ENCODE measurements at places on chromosomes 16 and 17. TPM values are rescaled to one million over a fixed set of nuclear protein-coding genes. Genes with fewer than 3 reads are reported as not detected.

DNA sequence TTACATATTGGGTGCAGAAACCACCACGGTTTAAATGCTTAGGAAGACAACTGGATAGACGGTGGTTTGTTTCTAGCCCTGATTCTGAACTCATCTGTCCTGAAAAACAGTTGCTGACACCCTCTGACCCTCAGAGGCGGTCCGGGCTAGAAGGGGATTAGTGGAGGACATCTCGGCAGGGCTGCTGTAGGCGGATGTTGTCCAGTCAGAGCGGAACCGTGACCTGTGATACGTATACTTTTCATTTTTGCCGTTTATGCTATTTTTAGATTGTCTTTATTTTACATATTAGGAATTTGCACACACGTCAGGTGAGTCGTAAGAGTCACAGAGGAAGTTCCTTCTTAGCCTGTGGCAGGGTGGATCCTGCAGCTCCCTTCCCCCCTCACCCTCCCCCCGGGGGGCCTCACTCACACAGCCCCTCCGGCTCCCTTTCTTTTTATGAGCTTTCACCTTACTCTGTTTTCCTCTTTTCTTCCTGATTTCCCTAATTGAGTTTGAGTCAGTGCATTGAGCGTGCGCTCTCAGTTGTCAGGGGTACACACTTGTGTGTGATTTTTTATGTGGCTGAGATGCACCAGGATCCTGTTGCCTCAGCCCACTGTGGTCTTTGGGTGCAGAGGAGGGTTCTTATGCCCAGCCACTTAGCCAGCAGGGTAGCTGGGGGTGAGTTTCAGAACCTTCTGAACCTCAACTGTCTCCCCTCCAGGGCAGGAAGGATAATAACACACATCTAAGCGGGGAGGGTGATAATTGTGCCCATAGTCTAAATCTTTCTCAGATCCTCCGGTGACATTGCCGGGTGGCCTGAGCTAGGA is 211.1 kb upstream of the CHMP6 start:
- H3K27ac ChIP-seq = peak overlapping the region; percentile 55
- H3K4me1 ChIP-seq = peaks cover 21% of the 10 kb centered on the region
- H3K4me3 ChIP-seq = no peak overlapping the region
- no peaks in the 10 kb centered on the region for H3K36me3 ChIP-seq
- no peaks in the 10 kb centered on the region for H3K27me3 ChIP-seq

GRCh38 chr16:16076423-16076813 is 127.0 kb downstream of the ABCC1 start:
- peak overlapping the region; percentile 33 for H3K27ac ChIP-seq
- no peaks in the 10 kb centered on the region for H3K27me3 ChIP-seq
- H3K4me3 ChIP-seq = no peak overlapping the region
- DNase-seq = no peak
- H3K36me3 ChIP-seq = peaks cover 38% of the 10 kb centered on the region
- peaks cover 36% of the 10 kb centered on the region for H3K4me1 ChIP-seq

- H3K4me3 ChIP-seq = peak overlapping the region; percentile 33
- H3K4me1 ChIP-seq = peaks cover 35% of the 10 kb centered on the region
- no peaks in the 10 kb centered on the region for H3K36me3 ChIP-seq
- H3K27me3 ChIP-seq = no peaks in the 10 kb centered on the region
- DNase-seq = no peak
Measured at GRCh38 chr16:85206472-85207356, 94.4 kb upstream of the CIBAR2 start.

GRCh38 chr16:52997922-52998321 is 54.8 kb downstream of the CHD9NB start:
- no peak overlapping the region for H3K27ac ChIP-seq
- H3K27me3 ChIP-seq = no peaks in the 10 kb centered on the region
- no peaks in the 10 kb centered on the region for H3K4me1 ChIP-seq
- no peak overlapping the region for H3K4me3 ChIP-seq
- DNase-seq = no peak

- H3K4me1 ChIP-seq = peaks cover 25% of the 10 kb centered on the region
- DNase-seq = no peak
- H3K36me3 ChIP-seq = no peaks in the 10 kb centered on the region
- H3K27ac ChIP-seq = no peak overlapping the region
- peaks cover 38% of the 10 kb centered on the region for H3K27me3 ChIP-seq
- no peak overlapping the region for H3K4me3 ChIP-seq
Measured at GRCh38 chr17:36945959-36946725, 2.6 kb upstream of the AATF start.

DNA sequence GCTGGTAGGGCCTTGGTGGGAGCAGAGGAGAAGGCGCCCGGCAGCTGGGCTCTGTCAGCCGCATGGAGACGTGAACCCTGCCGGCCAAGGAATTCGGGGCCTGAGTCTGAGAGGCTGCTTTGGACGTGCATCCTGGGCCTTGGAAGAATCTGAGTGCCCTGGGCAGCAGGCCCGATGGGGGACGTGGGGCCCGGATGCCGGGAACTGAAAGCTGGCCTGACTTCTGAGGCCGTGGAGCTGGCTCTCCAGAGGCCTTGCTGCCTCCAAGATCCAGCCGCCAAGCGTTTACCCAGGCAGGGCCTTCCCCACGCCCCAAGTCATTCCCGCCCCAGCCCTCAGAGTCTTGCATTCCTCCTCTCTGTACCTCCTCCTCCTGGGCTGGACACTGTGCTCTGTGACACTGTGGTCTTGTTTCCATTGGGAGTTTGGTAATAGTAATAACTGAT is 37.2 kb downstream of the NKD1 start:
- peaks cover 53% of the 10 kb centered on the region for H3K4me1 ChIP-seq
- H3K27me3 ChIP-seq = no peaks in the 10 kb centered on the region
- peak overlapping the region; percentile 0 for H3K4me3 ChIP-seq
- H3K27ac ChIP-seq = peak overlapping the region; percentile 84

SLFN14 gene
- total RNA-seq = not detected

GRCh38 chr17:74536890-74537289 is 5.6 kb upstream of the CD300LB start:
- H3K27ac ChIP-seq = no peak overlapping the region
- no peaks in the 10 kb centered on the region for H3K36me3 ChIP-seq
- H3K4me1 ChIP-seq = no peaks in the 10 kb centered on the region
- no peak for DNase-seq

GRCh38 chr16:4517812-4518680 is 20.5 kb downstream of the CDIP1 start:
- H3K36me3 ChIP-seq = peaks cover 2% of the 10 kb centered on the region
- no peak overlapping the region for H3K27ac ChIP-seq
- H3K4me1 ChIP-seq = peaks cover 22% of the 10 kb centered on the region
- no peak overlapping the region for H3K4me3 ChIP-seq

- DNase-seq = no peak
- no peaks in the 10 kb centered on the region for H3K4me1 ChIP-seq
- no peaks in the 10 kb centered on the region for H3K27me3 ChIP-seq
- H3K36me3 ChIP-seq = no peaks in the 10 kb centered on the region
- H3K27ac ChIP-seq = no peak overlapping the region
- no peak overlapping the region for H3K4me3 ChIP-seq
Measured at GRCh38 chr16:86375364-86375763, 135.0 kb upstream of the FOXF1 start.

GRCh38 chr16:85888405-85889331 is 10.3 kb upstream of the IRF8 start:
- DNase-seq = no peak
- no peak overlapping the region for H3K4me3 ChIP-seq
- no peak overlapping the region for H3K27ac ChIP-seq
- no peaks in the 10 kb centered on the region for H3K4me1 ChIP-seq

DNA sequence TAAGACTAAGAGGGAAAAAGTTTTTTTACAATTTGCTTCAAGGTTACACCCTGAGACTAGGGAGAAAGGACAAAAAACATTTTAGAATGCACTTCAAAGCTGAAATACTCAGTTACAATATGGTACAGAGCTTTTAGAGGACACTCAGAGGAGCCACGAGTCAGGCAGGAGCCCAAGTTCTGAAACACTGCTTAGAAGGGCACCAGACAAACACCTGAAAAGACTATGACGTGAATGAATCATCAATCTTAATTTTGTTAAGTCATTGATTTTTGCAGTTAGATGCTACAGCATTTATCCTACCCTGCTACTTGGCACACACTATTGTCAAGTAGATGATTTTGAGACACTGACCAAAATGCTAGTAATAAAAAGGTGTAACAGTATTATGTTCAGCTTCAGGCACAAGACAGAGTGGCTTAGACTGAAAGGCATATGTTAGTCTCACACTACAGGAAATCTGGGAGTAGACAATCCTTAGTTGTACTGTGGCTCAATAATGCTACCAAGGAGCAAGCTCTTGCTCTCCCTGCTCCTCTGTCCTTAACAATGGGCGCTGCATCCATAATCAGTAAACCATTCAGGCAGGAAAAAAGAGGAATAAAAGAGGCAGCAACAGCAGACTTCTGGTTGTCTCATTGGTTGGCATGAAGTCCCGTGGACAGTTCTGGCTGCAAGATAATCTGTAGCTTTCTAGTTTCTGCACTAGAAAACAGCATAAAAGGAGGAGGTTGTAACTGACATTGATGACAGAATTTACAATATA is 151.8 kb downstream of the ABCA8 start:
- H3K27me3 ChIP-seq = no peaks in the 10 kb centered on the region
- no peak overlapping the region for H3K27ac ChIP-seq
- no peak overlapping the region for H3K4me3 ChIP-seq
- H3K36me3 ChIP-seq = no peaks in the 10 kb centered on the region

STX4 gene
- 79.1 TPM for total RNA-seq

CACNA1H gene
- total RNA-seq = 57.5 TPM

- no peak overlapping the region for H3K4me3 ChIP-seq
- no peaks in the 10 kb centered on the region for H3K36me3 ChIP-seq
- no peaks in the 10 kb centered on the region for H3K27me3 ChIP-seq
- no peak for DNase-seq
Measured at GRCh38 chr16:86091976-86092375, 193.0 kb downstream of the IRF8 start.

- H3K27me3 ChIP-seq = no peaks in the 10 kb centered on the region
- H3K27ac ChIP-seq = no peak overlapping the region
- H3K4me3 ChIP-seq = no peak overlapping the region
- no peaks in the 10 kb centered on the region for H3K36me3 ChIP-seq
- no peak for DNase-seq
Measured at GRCh38 chr17:7633093-7633492, 3.2 kb downstream of the SHBG start.

GRCh38 chr17:40059729-40060475 is 2.9 kb upstream of the THRA start:
- H3K27ac ChIP-seq = peak overlapping the region; percentile 11
- peaks cover under 1% of the 10 kb centered on the region for H3K4me1 ChIP-seq
- no peaks in the 10 kb centered on the region for H3K36me3 ChIP-seq
- DNase-seq = no peak
- no peak overlapping the region for H3K4me3 ChIP-seq

- peak overlapping the region; percentile 44 for H3K27ac ChIP-seq
- H3K27me3 ChIP-seq = no peaks in the 10 kb centered on the region
- no peaks in the 10 kb centered on the region for H3K36me3 ChIP-seq
- peaks cover 10% of the 10 kb centered on the region for H3K4me1 ChIP-seq
- H3K4me3 ChIP-seq = no peak overlapping the region
- DNase-seq = no peak
Measured at GRCh38 chr17:62876063-62876462, 67.9 kb upstream of the MARCHF10 start.

BCAR1 gene
- total RNA-seq = 243 TPM

- no peaks in the 10 kb centered on the region for H3K27me3 ChIP-seq
- H3K4me3 ChIP-seq = no peak overlapping the region
- no peaks in the 10 kb centered on the region for H3K36me3 ChIP-seq
- H3K27ac ChIP-seq = no peak overlapping the region
- DNase-seq = no peak
Measured at GRCh38 chr17:77361986-77362620, 221.3 kb downstream of the SEC14L1 start.

- H3K27me3 ChIP-seq = peaks cover 7% of the 10 kb centered on the region
- H3K36me3 ChIP-seq = no peaks in the 10 kb centered on the region
- H3K4me1 ChIP-seq = peaks cover 26% of the 10 kb centered on the region
- H3K27ac ChIP-seq = peak overlapping the region; percentile 85
Measured at GRCh38 chr16:89922477-89922883, 662 bp upstream of the TUBB3 start.

PIRT gene
- not detected for total RNA-seq

LGALS9 gene
- 34.3 TPM for total RNA-seq

- H3K4me3 ChIP-seq = no peak overlapping the region
- H3K36me3 ChIP-seq = no peaks in the 10 kb centered on the region
- no peaks in the 10 kb centered on the region for H3K4me1 ChIP-seq
- H3K27me3 ChIP-seq = no peaks in the 10 kb centered on the region
- DNase-seq = no peak
Measured at GRCh38 chr16:81544261-81544660, 99.7 kb downstream of the CMIP start.

- H3K4me3 ChIP-seq = no peak overlapping the region
- no peaks in the 10 kb centered on the region for H3K4me1 ChIP-seq
- H3K27ac ChIP-seq = peak overlapping the region; percentile 16
Measured at GRCh38 chr16:86772671-86773353, 194.5 kb downstream of the FOXL1 start.

ZNF287 gene
- 2.9 TPM for total RNA-seq

DNA sequence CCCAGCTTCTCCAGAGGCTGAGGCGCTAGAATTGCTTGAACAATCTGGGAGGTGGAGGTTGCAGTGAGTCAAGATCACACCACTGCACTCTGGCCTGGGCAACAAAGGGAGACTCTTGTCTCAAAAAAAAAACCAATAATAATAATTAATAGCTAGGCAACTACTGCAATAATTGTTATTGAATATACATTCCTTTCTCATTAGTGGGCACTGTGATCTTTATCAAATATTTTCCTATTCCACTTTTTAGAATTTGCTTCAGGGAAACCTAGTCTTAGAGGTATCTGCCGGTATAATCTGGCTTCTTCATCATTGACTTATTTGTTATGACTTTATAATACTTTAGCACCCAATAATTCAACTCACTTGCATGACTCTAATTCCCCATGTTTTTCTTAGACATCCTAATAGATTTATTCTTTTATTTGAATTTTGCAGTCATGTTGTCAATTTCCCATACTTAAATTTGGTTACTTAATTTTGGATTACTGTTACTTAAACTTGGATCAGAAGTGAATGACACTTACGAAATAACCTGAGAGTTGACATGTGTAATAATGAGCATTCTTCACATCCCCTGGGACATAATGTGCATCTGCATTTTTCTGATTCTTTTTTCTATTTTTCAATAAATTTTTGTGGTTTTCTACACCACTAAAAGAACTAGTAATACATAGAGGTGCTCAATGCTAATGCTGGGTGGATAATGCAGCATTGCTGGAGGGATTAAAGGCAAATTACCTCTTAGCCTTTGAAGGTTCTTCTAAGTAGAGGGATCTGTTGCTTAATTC is 25.0 kb upstream of the KCNJ16 start:
- no peaks in the 10 kb centered on the region for H3K4me1 ChIP-seq
- H3K4me3 ChIP-seq = no peak overlapping the region
- no peaks in the 10 kb centered on the region for H3K27me3 ChIP-seq

DNA sequence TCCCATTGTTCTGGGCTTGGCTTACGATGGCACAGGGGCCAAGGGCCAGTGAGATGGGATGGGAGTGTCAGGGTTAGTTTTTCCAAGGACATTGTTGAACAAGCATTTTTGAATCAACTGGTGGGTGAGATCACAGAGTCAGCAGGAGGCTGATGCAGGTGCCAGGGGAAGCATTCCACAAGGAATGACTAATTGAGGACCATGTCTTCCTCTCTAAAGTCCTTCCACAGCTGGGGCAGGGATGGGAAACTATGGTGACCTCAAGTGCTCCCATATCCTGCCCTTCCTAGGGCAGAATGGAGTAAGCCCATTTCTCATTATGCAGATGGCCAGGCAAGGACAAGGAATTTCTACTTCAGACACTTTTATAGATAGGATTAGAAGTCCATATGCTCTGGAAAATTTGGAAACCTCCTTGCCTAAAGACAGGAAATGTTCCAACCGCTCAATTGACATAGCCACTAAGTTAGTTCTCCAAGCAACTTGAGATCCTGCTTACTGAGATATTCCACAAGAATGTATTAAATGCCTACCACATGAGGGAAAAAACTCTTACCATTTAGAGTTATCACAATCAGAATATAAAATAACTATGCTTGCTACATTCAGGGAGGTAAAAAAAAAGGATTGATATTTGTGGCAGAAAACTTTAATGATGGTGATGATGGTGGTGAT is 21.2 kb upstream of the ENGASE start:
- peak overlapping the region; percentile 79 for H3K27ac ChIP-seq
- H3K27me3 ChIP-seq = no peaks in the 10 kb centered on the region
- DNase-seq = no peak
- no peak overlapping the region for H3K4me3 ChIP-seq

KRTAP1-5 gene
- not detected for total RNA-seq
